ENCODE measurements at places on chromosomes 13 and 19. TPM values are rescaled to one million over a fixed set of nuclear protein-coding genes. Genes with fewer than 3 reads are reported as not detected.

DNA sequence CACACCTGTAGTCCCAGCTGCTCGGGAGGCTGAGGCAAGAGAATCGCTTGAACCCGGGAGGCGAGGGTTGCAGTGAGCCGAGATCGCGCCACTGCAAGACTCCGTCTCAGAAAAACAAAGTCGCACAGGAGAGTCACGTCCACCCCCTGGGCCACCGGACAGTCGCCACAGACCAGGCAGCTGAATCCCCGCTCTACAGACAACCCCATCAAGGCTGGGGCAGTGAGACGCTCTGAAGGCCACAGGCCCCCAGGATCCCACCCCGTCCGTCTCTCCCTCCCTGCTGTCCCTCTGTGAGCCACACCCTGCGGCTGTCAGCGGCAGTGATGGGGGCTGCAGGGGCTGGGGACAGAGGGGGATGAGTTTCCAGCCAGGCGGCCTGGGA is 15.5 kb upstream of the PTBP1 start:
- DNase-seq, result no peak

C19orf73 gene
- polyA plus RNA-seq, result 2.6 TPM

FBXW9 gene
- 25.9 TPM for polyA plus RNA-seq

ACP5 gene
- 1.6 TPM for polyA plus RNA-seq

NAT14 gene
- polyA plus RNA-seq, result 84.4 TPM

Measured in SK-N-SH (cell line).